ENCODE measurements at places on chromosomes 13 and 19.
A peak's percentile ranks its signal among the peaks of the same experiment; 100 is the strongest.

GRCh38 chr19:15197275-15197941 lies 3.4 kb downstream of the NOTCH3 start:
- DNase-seq: no peak

- no peak for DNase-seq
Measured at GRCh38 chr19:34082289-34083077, 89.8 kb upstream of the LSM14A start.

- no peak for DNase-seq
Measured at GRCh38 chr19:32880622-32881021, 11.1 kb upstream of the SLC7A9 start.

DNA sequence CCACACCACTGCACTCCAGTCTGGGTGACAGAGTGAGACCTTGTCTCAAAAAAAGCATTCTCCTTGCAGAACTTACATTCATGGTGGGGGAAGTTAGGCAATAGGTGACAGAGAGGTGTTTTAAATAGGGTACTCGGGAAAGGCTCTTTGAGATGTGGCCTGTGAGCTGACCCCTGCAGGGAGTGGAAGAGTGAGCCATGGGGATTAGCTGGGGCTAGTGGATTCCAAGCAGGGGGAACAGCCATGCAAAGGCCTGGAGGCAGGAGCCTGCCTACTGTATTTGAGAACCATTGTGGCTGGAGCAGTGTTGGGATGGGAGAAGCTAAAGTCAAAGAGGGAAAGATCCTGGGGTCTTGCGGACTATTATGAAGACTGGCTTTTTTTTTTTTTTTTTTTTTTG lies 3.9 kb upstream of the DMKN start:
- no peak for DNase-seq

DNA sequence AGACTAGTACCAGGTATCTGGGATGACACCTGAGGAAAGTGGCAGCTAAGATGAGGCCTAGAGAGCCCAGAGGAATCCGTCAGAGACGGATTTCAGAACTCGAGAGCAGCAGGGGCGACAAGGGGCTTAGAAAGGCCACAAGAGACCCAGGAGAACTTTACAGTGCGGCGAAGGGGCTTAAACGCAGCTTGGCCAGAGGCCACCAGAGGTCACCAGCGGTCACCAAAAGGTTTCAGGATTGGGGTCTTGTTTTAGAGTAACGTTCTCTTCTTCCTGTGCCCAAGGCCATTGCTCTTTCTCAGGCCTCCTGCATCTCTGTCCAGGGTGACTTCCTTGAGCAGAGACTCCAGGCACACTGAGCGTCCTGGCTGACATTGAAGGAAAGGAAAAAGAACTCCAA lies 2.2 kb downstream of the ZSCAN22 start:
- DNase-seq: no peak

DNA sequence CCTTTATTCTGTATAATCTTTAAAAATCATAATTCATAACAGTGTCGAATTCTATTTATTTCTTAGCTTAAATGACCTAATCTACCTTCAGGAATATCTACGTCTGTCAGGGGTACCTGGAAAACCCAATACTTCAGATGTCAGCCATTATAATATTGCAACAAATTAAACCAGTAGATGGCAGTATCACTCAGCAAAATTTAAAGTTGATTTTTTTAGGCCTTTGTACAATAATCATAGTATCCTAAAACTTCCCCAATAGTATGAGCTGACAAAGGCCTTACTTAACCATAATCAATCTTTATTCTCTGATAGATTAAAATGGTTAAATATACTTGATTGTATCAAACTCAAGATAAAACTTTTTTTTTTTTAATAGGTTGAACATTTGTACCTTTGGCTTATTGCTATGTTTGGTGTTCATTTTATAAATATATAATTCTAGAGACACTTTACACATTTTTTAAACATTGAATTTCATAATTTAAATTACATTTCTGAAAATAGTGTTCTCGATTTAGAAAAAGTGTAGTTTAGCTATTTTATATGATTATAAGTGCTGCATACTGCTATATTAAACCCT lies 830.2 kb upstream of the SPRY2 start:
- peak; percentile 20 for DNase-seq

DNA sequence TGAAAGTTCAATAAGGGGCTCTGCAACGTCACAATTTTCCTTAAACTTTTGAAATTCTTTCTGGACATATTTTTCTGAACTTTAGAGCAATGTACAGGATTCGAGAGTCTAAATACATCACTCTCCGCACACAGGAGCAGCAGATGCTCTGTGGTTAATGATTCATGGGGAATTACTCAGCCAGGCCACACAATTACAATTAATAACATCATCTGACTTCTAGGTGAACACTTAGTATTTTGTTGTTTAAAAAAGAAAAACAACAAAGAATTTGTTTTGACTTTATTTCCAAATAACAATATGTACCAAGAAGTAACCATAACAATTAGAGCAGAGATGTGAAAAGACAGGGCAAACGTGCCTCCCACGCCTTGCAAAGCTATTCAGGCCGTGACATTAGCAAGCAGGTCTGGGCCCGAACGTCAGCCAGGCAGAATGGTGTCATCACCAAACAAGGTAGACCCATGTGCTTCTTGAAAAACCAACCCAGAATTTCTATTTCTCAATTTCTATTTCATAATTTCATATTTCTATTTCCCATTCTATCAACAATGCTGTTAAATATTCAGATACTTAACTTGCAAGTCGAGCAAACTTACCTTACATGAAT lies 236.3 kb downstream of the COL4A1 start:
- peak; percentile 75 for DNase-seq

- no peak for DNase-seq
Measured at GRCh38 chr13:76636829-76637228, 249.4 kb downstream of the KCTD12 start.

GRCh38 chr13:27359199-27359821 lies 65.1 kb upstream of the GTF3A start:
- DNase-seq: peak; percentile 56

GRCh38 chr19:31511696-31512095 lies 162.5 kb upstream of the TSHZ3 start:
- no peak for DNase-seq

GRCh38 chr13:94710065-94710781 lies 2.1 kb downstream of the SOX21 start:
- no peak for DNase-seq

GRCh38 chr13:36807616-36808015 lies 11.4 kb upstream of the RFXAP start:
- no peak for DNase-seq

- no peak for DNase-seq
Measured at GRCh38 chr19:18503971-18504885, 17.6 kb downstream of the ELL start.

DNA sequence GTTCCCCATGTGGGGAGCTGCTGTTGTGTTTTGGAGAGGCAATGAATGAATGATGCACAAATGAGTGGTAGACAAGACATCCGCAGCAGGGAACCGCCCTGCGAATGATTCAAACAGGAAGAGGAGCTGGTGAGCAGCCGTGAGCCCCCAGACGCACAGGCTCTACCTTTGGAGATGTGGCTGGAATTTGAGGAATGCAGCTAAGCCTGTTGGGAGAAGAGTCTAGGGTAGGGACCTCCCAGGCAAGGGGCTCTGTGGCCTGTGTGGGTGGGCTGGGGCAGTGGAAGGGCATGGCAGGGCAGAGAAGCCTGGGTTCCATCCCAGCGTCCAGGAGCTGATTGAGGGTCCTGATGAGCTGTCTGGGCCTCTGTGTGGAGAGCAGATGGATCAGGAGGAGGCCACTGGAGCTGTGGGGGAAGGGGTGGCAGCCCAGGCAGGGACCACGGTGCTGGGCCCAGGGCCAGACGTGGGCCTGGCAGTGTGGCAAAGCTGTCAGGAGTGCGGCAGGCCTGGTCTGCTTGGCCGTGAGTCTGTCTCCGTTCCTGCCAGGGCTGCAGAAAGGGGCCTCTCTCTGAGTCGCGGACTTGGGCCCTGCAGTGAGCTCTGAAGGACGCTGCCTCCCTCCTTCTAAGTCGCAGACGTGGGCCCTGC lies 41.8 kb upstream of the DCUN1D2 start:
- peak; percentile 64 for DNase-seq

DNA sequence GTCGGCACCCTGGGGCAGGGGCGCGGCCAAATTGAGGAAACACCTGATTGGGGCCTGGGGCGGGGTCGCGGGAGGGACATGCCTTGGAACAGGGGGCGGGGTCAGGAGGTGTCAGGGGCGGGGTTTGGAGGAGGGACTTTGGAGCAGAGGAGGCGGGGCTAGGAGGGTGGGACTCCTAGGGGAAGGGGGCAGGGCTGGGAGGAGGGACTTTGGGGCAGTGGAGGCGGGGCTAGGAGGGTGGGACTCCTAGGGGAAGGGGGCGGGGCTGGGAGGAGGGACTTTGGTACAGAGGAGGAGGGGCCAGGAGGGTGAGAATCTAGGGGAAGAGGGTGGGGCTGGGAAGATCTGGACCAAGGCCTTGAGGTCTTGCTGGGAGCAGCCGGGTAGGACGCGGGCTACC lies 21.9 kb downstream of the GRIN2D start:
- DNase-seq: peak; percentile 37

DNA sequence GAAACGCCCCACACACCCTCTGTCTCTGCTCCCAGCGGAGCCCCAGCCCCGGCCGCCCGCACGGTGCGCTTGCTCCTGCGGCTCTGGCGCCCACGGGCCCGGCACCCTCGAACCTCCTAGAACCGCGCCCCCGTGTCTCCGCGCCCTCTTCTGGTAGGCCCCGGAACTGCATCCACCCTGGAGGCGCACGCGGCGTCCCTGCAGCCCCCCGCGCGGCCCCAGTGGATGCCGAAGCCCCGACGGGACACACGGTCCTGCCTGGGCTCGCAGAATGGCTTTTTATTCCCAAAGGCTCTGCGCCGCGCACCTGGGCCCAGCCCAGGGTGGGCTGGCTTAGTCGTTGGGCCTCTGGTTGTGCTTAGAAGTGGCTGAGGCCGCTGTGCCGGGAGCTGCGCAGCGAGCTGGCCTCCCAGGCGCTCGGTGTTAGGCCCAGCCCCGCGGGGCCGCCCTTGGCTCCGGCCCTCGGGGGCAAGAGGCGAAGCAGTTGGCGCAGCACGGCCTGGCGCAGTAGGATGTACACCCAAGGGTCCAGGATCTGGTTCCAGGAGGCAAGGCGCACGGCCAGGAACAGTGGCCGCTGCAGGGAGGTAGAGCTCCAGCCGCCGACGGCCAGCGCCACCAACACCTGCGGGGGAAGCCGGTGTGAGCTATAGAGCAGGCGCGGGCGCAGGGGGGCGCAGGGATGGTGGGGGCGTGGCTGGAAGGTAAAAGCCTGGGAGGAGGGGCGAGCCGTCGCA lies 2.8 kb downstream of the PTGER1 start:
- DNase-seq: no peak

DNA sequence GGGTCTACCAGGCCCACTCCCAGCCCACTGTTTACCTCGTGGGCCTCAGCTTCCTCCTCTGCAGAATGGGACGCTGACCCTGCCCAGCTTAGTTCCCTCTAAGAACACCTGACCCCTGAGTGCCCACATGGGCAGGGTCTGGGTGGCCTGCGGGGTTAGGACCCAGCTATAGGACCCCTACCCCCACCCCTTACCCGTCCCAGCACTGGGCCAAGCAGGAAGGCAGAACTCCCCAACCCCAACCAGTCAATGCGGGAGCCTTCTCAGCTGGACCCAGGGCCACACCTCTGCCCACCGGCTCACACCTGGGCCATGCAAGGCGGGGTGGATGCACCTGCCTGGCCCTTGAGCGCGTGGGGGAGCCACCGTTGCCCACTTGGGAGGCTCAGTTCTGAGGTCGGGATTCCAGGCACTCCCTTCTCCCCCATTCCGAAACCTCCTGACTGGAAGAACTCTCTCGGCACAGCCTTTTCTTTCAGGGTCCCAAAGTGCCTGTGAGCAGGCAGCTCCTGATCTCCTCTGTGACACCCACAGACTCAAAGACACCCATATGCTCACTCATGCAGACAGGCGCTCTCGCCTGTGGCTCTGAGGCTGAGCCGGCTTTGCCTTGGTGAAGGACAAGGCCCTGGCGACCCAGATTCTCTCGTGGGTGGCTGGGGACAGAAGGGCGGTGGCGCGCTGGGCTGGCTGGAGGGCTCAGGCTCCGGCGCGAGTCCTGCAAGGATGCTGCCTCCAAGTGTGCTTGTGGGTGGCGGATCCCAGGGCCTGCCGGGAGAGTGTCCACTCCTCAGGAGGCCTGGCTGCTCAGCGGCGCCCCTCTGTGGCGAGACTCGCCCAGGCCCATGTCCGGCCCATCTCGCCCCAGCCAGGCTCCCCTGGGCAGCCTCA lies 27.9 kb upstream of the PARP4 start:
- DNase-seq: no peak

DNA sequence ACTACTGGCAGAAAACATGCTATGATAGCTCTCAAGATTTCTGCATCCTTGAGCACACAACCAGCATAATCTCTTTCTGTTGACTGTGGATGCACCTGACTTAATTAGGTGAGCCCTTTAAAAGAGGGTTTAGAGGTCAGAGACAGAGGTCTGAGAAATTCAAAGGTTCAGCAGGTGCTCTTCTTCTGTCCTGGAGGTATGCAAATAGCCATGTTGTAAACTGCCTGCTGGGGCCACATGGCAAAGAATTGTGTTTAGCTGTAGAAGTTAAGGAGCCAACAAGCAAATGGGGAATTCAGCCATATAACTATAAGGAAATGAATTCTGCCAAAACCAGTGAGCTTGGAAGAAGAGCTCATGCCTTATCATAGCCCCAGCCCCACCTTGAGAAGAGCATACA lies 11.6 kb upstream of the DCLK1 start:
- no peak for DNase-seq

- DNase-seq: no peak
Measured at GRCh38 chr13:49315036-49315565, 67.4 kb downstream of the CDADC1 start.

DNA sequence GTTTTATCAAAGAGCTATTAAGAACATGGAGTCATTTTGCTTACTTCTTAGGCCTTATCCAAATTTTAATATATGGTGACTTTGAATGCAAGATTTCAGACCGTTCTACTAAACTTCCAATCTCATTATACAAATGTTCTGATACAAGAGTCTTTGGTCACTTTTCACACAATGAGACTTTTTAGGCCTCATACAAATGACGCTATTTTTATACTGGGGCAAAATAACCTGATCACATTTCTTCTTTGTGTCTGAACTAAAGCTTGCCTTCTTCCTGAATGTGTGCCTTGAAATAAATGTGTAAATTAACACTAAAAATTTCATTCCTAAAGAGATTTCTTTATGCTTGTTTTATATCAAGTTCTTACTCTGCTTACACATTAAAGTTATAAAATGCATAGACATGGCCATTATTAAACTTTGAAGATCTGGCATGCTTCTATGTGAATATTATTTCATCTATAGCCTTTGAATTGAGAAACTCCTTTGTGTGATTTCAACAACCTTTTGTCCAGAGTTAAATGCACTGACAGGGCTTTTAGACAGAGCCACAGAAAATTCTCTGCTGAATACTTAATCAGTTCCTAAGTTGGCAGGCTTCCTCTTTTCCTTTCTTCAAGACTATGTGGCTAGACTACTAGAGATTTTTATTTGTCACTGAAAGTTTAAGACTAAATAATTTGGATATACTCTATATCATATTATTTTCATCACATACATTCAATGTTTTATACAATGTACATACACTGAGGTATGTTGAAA lies 86.1 kb downstream of the EDNRB start:
- no peak for DNase-seq

DNA sequence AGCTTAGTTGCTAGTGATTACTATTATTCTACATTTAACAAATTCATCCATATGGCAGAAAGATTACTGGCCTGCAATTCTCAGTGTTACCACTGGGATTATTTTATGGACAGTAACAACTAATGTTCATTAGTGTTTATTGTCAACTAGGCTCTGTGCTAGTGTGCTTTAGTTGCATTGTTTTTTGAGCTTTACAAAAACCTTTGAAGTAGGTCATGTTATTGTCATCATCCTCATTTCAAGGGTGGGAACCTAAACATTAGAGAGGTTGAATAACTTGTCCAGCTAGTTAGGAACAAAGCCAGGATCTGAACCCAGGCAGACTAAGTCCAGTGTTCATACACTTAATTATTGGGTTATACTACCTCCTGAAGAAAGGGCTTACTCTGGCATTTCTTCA lies 27.8 kb upstream of the TDRD3 start:
- DNase-seq: no peak

All from A172 (cell line).